Kidney (tissue), 22 donors: ENCODE measurements at places on chromosomes 6 and 20.
A peak's percentile ranks its signal among the peaks of the same experiment; 100 is the strongest.

DNA sequence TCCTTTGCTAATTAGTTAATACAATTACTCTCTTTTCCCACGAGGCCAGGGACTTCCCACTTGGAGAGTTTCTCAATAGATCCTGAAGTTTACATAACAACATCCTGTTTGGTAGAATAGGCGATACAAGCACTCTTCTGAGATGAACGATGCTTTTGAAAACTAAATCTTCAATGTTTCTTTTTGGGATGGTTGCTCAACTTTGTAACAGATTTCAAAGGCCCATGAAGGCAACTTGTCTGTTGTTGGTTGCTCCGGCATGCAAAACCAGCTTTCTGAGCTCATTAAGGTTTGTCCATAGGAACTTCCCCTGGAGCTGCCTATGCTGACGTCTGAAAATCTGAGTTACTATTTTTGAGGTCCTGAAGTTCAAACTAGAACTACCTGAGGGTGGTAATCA lies 25.9 kb upstream of the ROS1 start:
- DNase-seq = no peak

- DNase-seq = no peak
Observed at GRCh38 chr20:43901296-43901695, 13.4 kb upstream of the TOX2 start.

DNA sequence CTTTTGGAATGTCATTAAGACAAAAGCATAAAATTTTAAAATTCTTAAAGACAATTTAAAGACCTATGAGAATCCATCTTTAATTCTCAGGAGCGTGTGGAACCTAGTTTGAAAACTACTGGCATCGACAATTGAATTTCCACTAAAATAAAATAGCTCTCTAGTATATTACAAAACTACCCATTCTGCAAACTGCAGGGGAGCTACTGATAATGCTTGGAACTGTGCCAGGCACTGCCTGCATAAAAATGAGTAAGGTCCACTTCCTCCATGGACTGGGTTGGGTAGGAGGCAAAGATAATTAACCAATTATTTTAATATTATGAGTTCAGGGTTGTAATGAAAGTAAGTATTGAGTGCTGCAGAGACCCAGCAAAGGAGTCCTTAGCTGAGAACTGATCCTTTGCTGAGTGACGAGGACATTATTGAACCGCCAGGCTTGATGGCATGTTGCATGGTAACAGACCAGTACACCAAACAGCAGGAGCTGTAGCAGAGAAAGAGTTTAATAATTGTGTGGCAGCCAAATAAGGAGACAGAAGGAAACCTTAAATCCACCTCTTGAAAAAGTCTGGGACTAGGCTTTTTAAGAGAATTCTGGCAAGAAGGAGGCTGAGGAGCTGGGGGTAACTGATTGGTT lies 261.3 kb downstream of the ESR1 start:
- no peak for DNase-seq

GRCh38 chr20:51318058-51318949 lies 224.2 kb downstream of the NFATC2 start:
- peak; percentile 71 for DNase-seq

GRCh38 chr6:684831-685636 lies 7.9 kb downstream of the EXOC2 start:
- DNase-seq = no peak

DNA sequence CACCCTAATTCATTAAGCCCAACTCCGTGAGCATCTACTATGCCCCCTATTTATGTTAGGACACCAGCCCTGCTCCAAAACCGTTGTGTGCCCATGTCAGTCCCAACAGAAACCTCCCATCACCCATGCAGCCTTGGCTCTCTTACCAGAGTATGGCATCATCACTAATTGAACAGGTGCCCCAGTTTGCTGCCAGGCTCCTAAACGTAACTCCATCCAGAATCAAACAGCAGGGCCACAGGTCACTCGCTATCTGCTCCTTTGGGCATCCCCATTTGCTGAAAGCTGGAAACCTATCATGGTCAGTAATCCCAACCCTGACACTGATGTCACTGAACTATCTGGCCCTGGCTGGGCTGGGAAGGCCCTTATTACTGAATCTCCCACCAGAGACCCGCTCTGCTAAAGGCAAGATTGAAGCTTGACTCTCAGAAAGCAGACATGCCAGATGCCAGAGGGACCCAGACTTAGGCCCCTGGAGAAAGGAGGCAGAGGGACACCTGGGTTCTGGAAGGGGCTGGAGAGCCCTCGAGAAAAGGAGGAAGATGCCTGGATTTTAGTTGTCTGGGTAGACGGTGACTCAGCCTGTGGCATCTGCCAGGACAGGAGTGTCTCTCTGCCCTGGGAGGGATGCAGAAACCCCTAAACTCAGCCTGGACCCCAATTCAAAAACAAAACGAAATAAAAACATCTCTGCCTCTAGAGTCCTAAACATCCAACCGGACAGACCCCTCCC lies 14.0 kb downstream of the MUCL3 start:
- DNase-seq = no peak

DNA sequence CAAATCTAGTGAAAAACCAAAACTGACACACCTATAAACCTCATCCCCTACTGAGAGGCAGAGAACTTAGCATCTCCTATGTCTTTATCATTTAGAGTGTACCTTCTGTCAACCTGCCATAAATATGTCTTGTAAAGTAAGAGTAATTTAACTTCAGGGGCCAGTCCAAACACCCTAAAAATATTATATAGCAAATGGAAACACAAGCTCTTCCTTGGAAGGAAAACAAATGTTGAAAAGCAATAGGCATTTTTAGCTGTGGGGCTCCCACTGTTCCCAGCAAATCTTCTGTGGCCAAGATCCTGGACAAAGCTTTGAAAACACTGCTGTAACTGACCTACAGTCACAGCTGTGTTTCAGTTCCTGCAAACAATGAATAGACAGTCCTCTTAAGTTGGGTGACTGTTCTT lies 140.0 kb upstream of the RNF217 start:
- DNase-seq = no peak

DNA sequence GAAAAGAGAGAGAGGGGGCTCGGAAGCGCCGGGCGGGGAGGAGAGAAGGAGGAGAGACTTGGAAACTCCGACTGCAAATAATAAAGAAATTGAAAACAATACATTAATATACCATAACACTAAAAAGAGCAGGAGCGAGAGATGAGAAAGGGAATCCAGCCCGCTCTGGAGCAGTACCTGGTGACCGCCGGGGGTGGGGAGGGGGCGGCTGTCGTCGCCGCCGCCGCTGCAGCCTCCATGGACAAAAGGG lies 338 bp downstream of the E2F3 start:
- DNase-seq = no peak

- no peak for DNase-seq
Observed at GRCh38 chr6:92759178-92759577, 660.2 kb downstream of the EPHA7 start.

DNA sequence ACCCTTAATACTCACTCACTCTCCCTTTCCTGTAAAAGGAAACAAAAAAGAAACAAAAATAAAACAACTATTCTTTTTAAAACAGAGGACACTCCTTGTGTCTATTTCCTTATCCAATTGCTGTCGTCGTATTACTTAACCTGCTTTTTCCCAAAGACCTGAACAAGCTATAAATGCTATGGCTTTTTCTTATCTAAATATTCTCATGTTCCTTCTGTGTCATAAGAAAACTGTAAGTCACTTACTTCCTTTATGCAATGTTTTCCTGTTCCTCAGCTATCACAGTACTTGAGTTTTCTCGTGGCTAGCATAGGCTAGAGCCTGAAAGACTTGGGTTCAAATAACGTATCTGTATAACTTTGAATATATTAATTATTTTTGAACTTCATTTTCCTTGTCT lies 99.2 kb downstream of the IRAK1BP1 start:
- no peak for DNase-seq

GRCh38 chr6:29834564-29835436 lies 7.2 kb downstream of the HLA-G start:
- no peak for DNase-seq

- DNase-seq = no peak
Observed at GRCh38 chr20:53806683-53807401, 213.2 kb upstream of the ZNF217 start.

GRCh38 chr6:87212596-87212995 lies 57.2 kb downstream of the ZNF292 start:
- DNase-seq = no peak

DNA sequence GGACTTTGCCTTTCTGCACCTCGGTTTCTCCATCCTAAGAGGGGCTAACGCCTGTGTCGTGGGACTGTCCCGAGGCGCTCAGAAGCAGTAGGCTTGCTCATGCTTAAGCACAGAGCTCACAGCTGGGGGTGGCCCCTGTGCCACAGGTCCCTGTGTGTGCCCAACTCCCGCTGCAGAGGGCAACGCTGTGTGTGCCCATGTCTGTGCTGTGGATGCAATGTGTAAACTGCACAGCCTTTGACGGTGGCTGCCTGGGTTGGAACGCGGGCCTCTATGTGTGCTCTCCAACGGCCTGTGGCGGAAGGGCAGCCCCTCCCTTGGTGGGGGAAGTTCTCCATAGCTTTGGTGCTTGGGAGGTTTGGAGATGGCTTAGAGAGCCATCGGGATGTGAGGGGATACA lies 10.7 kb upstream of the GATA5 start:
- no peak for DNase-seq

DNA sequence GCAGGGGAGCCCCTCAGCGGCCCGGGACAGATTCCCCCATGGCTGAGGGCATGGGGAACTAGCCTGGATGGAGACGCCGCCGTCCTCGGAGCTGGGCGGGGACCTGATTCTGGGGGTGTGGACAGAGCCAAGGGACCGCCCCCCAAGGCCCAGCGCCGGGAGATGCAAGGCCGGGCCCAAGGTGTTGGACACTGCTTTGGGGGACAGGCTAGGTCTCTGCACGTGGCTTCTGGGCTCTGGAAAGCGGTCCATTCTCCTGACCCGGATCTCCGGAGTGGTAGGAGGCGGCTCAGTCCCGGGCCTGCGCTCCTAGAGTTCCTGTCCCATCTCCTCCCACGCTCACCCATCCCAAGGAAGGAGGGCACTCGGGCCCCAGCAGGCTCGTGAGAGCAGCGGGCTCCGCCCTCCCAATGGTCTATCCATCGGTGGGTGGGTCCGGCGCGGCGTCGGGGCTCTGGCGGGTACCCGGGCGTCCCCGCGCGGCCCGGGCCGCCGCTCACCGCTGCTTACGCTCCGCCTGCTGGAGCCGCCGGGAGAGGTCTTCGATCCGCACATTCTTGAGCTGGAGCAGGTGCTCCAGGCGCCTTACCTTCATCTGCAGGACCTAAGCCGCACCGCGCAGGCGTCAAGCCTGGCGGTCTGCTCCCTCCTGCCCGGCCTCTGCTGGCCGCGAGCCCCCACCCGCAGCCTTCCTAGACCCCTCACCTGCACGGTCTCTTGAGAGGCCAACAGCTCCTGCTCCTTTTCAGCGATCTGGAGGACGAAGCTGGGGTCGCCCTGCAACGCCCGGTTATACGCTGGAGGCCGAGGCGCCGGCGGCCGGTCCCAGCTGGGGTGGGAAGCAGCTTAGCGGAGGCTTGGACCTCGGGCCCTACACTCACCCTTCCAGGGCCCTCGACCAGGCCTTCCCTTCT lies 3.3 kb downstream of the SPEF1 start:
- peak; percentile 76 for DNase-seq

DNA sequence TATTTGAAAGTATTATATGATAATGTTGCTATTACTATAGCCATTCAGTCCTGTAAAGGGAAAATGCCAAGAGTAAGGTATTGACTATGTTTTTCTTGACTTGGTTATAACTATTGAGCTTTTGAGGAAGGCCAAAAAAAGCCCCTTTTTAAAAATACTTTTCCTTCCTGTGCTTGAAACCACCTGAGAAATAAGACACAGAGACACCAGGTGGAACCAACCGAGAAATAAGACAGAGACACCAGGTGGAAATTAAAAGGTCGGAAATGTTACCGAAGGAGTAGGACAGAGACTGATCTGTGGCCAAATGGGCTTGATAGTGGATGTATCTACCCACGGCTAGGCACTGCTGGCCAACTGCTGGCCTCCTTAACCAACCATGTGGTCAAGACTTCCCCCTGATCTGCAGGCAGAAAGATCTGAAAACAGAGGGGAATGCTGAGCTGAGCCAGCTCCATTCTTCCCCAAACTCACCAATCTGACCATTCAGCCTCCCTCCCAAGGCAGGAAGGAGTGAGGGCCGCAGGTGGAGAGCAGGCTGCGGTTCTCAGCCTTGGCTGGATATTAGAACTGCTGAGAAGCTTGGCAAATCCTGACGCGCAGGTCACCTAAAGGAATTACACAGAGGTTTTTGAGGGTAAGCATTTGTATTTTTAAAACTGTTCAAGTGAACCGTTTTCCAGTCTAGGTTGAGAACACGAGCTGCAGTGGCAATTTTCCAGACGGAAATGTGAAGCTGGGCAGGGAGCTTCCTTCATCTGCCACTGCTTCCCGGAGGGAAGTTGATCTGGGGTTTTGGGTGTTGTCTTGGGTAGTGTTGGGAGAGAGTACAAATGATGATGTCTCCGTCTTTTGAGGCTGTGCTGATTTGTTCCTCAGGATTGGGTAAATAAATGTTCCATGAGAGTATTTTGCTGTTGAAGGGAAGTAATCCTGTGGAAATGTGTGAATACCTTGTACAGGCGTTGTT lies 121.7 kb upstream of the EXOC2 start:
- DNase-seq = no peak

DNA sequence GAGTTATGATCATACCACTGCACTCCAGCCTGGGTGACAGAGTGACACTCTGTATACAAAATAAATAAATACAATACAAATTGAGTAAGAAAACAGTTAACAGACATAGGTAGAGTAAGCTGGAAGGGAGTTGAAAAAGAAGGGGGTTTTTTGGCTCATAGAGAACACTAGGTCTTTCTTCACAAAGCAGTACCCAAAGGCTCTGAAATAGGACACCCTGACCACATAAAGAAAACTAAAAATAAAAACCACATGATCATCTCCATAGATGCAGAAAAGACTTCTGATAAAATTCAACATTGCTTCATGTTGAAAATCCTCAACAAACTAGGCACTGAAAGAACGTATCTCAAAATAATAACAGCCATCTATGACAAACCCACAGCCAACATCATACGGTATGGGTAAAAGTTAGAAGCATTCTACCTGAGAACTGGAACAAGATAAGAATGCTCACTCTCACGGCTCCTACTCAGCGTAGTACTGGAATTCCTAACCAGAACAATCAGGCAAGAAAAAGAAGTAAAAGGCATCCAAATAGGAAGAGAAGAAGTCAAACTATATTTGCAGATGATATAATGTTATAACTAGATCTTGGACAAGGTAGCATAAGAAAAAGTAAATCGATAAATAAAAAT lies 48.6 kb downstream of the TOMM6 start:
- DNase-seq = no peak
